Endothelial cell of umbilical vein (primary cell): ENCODE measurements at places on chromosomes 4 and X. TPM values are rescaled to one million over a fixed set of nuclear protein-coding genes. Genes with fewer than 3 reads are reported as not detected.

GRCh38 chr4:55138367-55138766 is 13.0 kb upstream of the KDR start:
- H3K4me3 ChIP-seq, result no peak overlapping the region
- no peak overlapping the region for H3K27ac ChIP-seq
- no peaks in the 10 kb centered on the region for H3K36me3 ChIP-seq
- no peak for DNase-seq
- H3K4me1 ChIP-seq, result no peaks in the 10 kb centered on the region

DNA sequence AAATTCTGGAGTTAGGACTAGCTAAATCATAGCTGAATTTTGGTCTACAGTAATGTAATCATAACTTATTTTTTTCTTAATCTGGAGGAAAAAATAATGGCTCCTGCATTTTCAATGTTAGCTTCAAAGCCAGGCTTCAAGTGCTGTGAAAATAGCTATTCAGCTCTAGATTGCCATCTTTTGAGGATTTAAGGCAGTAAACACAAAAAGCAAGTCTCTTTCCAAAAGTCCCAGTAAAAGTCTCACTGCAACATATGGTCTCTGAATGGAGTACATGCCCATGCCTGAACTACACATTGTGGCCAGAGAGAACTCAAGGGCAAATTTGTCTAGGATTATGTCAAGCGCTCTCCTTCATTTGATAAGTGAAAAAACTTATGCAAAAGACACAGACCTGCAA is 720.9 kb downstream of the FSTL5 start:
- no peak overlapping the region for H3K4me3 ChIP-seq
- no peak for DNase-seq
- H3K27me3 ChIP-seq, result no peaks in the 10 kb centered on the region
- no peaks in the 10 kb centered on the region for H3K36me3 ChIP-seq

- no peaks in the 10 kb centered on the region for H3K36me3 ChIP-seq
- no peaks in the 10 kb centered on the region for H3K27me3 ChIP-seq
- H3K4me3 ChIP-seq, result no peak overlapping the region
- no peak for DNase-seq
- peaks cover 4% of the 10 kb centered on the region for H3K4me1 ChIP-seq
Observed at GRCh38 chr4:102256321-102256720, 89.0 kb downstream of the SLC39A8 start.

DNA sequence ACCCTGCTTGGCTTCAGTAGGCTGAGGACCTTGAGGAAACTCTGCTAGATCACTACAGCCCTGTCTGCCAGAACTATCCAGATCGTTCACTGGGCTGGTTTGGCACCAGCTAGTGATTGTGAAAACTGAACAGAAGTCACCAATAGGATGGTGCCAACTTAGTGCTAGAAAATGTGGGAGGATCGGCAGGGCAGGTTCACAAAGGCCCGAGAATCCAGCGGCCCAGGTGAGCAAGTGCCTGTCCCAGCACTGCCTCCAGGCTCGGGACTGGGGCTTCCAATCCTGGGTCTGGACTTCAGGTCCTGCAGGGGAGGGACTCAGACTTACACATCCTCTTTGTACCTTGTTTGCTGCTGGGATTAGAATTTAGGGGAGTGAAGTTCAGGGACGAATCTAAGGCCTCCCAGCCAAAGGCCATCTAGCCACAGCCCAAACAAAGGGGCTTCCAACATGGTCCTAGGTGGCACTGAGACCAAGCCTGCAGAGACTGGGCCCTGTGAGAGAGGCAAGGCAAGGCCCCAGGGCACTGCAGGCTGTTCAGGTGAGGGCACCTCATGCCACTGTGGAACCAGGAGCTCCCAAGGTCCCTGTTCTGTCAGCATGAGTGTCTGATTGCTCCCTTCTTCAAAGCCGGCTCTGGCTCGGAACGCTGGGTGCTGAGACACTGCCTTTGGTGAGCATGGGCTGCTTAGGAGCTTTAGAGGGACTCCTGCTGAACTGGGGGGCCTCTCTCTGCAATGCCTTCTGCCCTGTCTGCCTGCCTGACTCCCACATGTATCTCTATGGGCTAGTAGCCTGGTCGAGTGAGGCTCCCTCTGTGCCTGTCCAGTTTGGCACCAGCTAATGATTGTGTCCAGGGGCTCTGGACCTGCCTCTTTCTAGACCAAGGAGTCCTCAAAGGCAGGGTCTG is 20.7 kb upstream of the ZNF185 start:
- no peaks in the 10 kb centered on the region for H3K27me3 ChIP-seq
- no peaks in the 10 kb centered on the region for H3K4me1 ChIP-seq
- no peak overlapping the region for H3K27ac ChIP-seq

GRCh38 chr4:26360273-26360672 is 39.5 kb downstream of the RBPJ start:
- H3K4me3 ChIP-seq, result no peak overlapping the region
- H3K27ac ChIP-seq, result no peak overlapping the region
- H3K36me3 ChIP-seq, result no peaks in the 10 kb centered on the region

- no peak overlapping the region for H3K4me3 ChIP-seq
- H3K27ac ChIP-seq, result no peak overlapping the region
- H3K36me3 ChIP-seq, result no peaks in the 10 kb centered on the region
Observed at GRCh38 chrX:118724365-118724764, 3.0 kb upstream of the IL13RA1 start.

- H3K4me1 ChIP-seq, result no peaks in the 10 kb centered on the region
- H3K4me3 ChIP-seq, result no peak overlapping the region
- H3K27ac ChIP-seq, result no peak overlapping the region
- no peaks in the 10 kb centered on the region for H3K27me3 ChIP-seq
Observed at GRCh38 chrX:110310000-110310790, 7.7 kb downstream of the AMMECR1 start.

GRCh38 chr4:921830-922331 is 10.2 kb downstream of the GAK start:
- H3K4me3 ChIP-seq, result no peak overlapping the region
- H3K36me3 ChIP-seq, result no peaks in the 10 kb centered on the region
- no peak overlapping the region for H3K27ac ChIP-seq
- no peaks in the 10 kb centered on the region for H3K4me1 ChIP-seq

DNA sequence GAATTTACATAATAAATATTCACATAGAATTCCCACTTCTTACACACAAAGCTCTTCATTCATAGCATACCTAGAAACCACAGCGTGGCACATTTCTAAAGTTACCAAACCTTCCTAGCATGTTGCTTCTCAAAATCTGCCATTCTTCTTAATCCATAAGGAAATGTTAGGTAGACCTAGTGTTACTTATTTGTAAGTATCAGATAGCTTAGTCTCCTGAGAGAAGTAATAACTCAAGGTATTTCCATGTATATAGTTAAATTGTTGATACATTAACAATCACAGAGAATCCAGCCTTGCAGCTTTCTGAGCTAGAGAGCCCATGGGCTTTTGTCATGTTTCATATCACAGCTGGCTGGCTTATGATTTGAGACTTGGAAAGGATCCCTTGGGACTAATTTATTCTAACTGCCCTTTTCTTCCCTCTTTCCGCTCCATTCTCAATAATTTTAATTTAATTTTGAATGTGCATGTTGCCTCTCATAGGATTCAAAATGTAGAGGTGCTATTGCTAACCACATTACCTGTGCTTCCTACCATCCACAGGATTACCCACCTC is 17.6 kb downstream of the SH3RF1 start:
- peaks cover 92% of the 10 kb centered on the region for H3K4me1 ChIP-seq
- H3K27me3 ChIP-seq, result no peaks in the 10 kb centered on the region
- peak; percentile 42 for DNase-seq
- no peak overlapping the region for H3K4me3 ChIP-seq
- H3K36me3 ChIP-seq, result no peaks in the 10 kb centered on the region

- peaks cover 12% of the 10 kb centered on the region for H3K4me1 ChIP-seq
- no peak overlapping the region for H3K4me3 ChIP-seq
- H3K27me3 ChIP-seq, result no peaks in the 10 kb centered on the region
- no peak for DNase-seq
- no peaks in the 10 kb centered on the region for H3K36me3 ChIP-seq
Observed at GRCh38 chr4:119302073-119302832, 19.7 kb downstream of the FABP2 start.

- no peak overlapping the region for H3K4me3 ChIP-seq
- no peak overlapping the region for H3K27ac ChIP-seq
- H3K4me1 ChIP-seq, result no peaks in the 10 kb centered on the region
- H3K27me3 ChIP-seq, result no peaks in the 10 kb centered on the region
- no peaks in the 10 kb centered on the region for H3K36me3 ChIP-seq
Observed at GRCh38 chr4:19684084-19684483, 567.6 kb upstream of the SLIT2 start.

DNA sequence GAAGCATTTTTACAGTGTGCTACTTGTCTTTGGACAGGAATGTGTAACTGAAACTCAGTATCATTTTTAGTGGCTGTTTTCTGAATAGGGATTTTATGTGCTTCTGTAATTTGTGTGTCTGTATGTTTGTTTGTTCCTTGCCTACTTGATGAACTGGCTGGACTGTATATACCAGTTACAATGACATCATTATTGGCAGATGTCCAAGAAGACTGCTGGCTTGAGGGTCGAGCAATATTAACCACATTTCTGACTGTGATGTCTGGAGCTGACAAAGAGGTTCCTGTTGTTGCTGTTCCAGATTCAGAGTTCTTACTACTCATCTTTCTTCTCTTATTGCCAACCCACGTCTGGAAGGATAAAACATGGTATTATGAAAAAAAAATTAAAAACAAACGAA is 33.0 kb downstream of the HDX start:
- no peak overlapping the region for H3K4me3 ChIP-seq
- no peaks in the 10 kb centered on the region for H3K36me3 ChIP-seq
- no peaks in the 10 kb centered on the region for H3K4me1 ChIP-seq
- H3K27me3 ChIP-seq, result no peaks in the 10 kb centered on the region

DNA sequence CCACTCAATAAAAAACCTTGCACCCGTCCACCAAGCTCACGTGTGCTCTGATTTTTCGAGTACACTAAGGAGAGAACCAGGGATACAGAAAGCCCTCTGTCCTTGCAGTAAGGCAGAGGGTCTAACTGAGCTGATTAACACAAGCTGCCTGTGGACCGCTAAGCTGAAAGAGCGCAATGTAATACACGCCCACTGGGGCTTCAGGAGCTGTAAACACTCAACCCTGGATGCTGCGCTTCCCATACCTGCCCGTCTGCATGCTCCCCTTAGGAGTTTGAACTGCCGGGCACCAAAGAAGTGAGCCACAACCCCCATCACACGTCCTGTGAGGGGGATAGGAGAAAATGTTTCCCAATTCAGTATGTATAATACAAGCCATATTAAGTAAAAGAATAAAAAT is 664.8 kb downstream of the PCDH18 start:
- H3K36me3 ChIP-seq, result no peaks in the 10 kb centered on the region
- no peak for DNase-seq
- no peaks in the 10 kb centered on the region for H3K27me3 ChIP-seq
- H3K27ac ChIP-seq, result no peak overlapping the region
- no peak overlapping the region for H3K4me3 ChIP-seq
- H3K4me1 ChIP-seq, result peaks cover 7% of the 10 kb centered on the region

- H3K4me1 ChIP-seq, result no peaks in the 10 kb centered on the region
- no peak overlapping the region for H3K4me3 ChIP-seq
- H3K27me3 ChIP-seq, result no peaks in the 10 kb centered on the region
- DNase-seq, result no peak
- H3K27ac ChIP-seq, result no peak overlapping the region
- H3K36me3 ChIP-seq, result no peaks in the 10 kb centered on the region
Observed at GRCh38 chr4:106186201-106186600, 129.8 kb downstream of the TBCK start.

The MAGEB1 gene
- not detected in 2 replicates for total RNA-seq

The WNK3 gene
- 2.6 and 2.7 TPM in 2 replicates for total RNA-seq
